ELR (cell line): ENCODE measurements at places on chromosomes 4 and X.
A peak's percentile ranks its signal among the peaks of the same experiment; 100 is the strongest.

DNA sequence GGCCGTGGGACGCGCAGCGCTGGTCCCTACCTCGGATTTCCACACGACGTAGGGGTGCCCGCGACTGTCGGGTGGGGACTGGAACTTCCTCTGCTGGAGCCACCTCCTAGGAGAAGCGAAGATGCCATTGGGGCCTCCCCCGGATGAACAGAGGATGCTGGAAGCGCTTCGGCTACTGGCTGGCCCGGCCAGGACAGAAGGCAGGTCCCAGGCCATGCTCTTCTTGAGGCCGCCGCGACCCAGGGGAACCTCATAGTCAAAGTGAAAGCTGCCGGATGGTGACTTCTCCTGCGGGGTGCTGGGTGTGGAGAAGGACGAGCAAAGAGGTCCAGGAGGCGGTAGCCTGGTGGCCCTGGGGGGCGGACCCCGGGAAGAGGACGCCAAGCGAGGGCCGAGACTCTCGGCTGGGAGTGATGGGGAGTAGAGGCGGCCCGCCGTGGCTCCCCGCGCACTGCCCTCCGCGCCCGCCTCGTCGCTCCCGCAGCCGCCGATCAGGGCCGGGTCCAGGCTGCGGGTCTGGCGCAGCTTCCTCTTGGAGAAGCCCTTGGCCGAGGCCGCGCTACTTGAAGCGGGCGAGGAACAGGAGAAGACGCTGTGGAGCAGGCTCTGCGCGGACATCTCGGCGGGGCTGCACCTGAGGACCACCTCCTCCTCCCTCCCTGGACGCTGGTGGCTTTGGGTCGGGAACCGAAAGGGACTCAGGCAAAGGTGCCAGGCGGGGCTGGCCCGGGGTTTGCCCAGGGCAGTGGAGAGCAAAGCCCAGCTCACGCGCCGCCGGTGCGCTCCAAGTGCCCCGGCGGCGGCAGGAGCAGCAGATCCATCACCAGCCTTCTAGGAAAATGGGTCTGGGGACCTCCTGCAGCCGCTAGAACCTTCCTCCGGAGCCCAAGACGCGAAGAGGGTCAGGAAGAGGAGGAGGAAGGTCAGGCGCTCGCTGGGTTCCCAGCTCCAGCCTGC lies 1.2 kb downstream of the ARHGAP6 start:
- DNase-seq: peak; percentile 39

DNA sequence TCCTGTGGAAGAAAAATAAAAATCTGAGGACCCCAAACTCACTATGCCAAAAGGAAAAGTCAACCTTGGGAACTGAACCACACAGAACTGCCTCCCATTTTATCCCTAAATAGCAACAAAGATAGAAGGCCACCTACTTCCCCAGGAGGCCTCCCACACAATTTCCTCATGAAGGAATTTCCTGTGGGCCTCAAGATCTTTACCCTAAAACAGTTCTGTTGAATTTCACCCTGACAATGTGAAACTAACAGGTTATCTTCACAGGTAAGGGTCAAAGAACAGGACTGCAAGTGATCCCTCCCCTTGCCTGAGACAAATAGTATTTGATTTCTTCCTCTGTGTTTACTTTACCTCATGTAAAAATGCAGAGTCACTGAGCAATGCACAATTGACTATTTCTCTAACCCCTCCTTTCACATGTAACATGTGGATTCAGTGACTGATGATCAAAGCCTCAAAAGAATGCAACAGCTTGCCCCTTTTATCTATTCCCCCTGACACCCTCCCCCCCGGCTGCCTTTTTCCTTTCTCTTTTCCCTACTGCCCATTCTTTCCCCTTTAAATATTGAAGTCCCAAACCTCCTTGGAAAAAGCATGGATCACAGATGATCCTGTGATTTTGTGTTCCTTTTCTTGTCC lies 33.3 kb downstream of the MEPE start:
- DNase-seq: peak; percentile 51

GRCh38 chrX:13933352-13933751 lies 96.3 kb downstream of the GEMIN8 start:
- DNase-seq: no peak

GRCh38 chr4:158949099-158949498 lies 153.8 kb upstream of the RAPGEF2 start:
- peak; percentile 70 for DNase-seq

DNA sequence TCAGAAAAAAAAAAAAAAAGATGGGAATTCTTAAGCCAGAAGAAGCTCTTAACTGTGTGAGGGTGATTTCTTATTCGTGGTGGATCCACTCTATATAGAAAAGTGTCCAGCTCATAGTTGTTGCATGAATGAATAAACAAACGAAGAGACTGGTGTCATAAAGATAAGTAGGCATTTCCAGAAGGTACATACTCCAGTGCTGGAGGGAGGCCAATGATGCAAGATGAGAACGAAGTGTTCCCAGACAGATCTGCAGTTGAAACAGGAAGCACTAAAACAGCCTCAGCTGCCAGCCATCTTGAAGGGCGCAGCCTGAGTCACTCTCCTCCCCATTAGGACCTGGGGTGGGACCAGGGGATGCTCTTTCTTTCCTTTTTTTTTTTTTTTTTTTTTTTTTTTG lies 47.4 kb upstream of the HOPX start:
- peak; percentile 51 for DNase-seq

- DNase-seq: peak; percentile 40
Observed at GRCh38 chr4:28241021-28241420, 1380.4 kb downstream of the STIM2 start.

DNA sequence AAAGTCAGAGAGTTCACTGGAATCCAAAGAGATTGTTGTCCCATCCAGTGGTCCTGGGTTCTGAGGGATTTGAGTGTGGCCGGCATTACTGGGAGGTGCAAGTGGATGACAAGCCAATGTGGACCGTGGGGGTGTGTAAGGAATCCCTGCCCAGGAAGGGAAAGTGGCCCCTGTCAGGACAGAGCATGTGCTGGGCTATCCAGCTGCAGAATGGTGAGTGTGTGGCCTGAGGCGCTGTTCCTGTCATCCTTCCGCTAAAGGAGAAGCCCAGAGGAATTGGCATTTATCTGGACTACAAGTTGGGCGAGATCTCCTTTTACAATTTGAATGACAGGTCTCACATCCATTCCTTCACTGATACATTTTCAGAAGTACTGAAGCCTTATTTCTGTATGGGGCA lies 20.4 kb upstream of the TRIM60 start:
- peak; percentile 4 for DNase-seq

DNA sequence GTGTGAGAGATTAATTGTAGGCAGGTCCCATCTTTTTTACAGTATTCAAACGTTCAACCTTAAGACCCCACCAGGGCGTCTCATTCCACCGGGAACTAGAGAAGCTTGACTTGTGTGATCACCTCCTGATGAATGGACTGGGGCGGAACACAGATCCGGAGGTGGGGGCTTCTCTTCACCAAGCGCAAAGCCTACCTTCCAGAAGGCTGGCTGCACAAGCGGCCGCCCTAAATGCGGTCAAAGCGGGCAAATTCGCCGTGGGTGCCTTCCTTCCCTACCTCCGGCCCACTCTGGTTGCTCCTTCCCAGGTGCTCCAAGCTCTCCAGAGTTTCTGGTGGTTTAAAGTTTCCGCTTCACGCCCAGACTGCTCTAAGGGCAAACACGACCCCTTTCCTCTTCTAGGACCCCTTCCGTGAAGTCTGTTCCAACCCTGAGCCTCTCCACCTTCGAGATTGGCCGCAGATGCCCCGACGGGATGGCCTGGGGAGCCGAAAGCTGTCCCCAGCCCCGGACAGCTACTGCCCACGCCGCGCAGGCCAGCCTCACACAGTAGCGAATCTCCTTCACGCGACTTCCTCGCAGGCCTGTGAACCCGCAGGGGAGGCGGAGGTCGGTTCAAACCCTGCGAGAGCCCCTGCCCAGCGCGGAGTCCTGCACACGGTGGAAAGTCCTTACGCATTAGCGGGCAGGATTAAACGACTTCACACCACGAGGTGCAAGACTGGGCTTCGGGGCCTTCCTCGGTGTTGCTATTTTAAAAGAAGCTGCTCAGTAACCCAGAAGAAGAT lies 1.6 kb upstream of the WWC2 start:
- no peak for DNase-seq

GRCh38 chr4:123476089-123476488 lies 79.5 kb downstream of the SPRY1 start:
- no peak for DNase-seq

DNA sequence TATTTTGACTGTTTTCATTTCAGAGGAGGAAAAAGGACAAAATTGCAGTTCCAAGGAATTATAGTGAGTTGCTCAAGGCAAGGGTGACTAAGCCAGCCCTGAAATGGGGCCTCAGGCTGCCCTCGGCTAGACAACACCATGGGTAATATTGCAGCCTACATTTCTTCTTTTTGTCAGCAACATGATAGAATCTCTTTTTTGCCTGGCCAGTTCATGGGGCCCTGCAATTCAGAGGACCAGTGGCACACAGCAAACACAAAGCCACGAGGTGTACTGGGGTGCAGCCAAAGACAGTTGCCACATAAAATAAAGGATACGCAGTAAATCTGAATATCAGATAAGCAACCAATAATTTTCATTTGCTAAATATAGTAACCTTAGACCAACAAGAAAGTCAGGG lies 41.8 kb downstream of the RBM47 start:
- DNase-seq: peak; percentile 65

- DNase-seq: peak; percentile 18
Observed at GRCh38 chr4:73620115-73620792, at the start of gene RASSF6. TSS of gene RASSF6 (minus strand) at chr4:73620436. CDS start at chr4:73611795, 8,641 bp downstream.

- no peak for DNase-seq
Observed at GRCh38 chrX:132953354-132953753, 5.1 kb downstream of the HS6ST2 start.

DNA sequence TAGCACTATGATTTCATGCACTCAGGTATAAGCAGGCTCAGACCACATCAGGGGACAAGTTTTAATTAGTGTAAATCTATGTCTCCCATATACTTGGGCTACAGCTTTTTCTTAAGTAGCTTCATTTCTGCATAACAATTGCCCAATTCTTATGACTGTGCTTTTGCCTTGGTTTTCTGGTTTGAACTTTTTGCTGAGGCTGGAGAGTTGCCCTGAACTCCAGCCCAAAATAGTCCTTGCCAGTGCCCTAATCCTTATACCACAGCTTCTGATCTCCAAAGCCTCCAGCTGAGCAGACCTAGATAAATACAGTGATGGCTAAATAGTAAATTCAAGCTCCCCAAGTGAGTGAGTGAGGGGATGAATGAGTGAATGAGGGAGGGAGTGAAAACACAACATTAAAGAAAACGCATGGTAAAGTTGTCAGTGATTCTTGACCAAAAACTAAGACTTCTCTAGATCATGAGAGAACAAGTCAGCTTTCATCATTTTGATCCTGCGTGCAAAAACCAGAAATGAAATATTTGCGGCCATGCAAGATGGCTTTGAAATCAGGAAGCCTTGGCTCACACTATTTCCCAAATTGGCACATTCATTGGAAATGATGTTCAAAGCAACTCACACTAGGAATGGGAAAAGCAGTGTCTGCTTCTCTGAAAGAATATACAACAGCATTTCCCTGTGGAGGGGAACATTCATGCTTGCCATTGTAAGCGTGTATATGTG lies 437.1 kb upstream of the CTSO start:
- DNase-seq: no peak

DNA sequence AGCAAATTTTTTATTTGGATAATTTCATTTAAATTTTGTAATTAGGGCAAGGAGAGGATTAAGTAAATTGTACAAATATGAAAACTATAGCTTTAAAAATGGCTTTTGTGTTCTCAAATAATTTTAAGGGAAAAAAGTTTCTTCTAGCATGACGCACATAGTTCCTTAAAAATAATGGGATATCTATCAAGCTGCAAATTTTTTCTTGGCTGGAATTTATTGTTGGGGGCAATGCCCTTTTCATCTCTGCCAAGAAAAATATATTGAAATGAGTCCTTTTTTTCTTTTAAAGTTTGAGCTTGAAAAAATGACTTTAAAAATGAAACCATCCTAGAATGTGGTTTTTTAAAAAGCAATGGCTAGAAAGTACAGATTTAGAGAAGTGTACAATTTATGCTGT lies 154.4 kb upstream of the UGT8 start:
- DNase-seq: no peak

DNA sequence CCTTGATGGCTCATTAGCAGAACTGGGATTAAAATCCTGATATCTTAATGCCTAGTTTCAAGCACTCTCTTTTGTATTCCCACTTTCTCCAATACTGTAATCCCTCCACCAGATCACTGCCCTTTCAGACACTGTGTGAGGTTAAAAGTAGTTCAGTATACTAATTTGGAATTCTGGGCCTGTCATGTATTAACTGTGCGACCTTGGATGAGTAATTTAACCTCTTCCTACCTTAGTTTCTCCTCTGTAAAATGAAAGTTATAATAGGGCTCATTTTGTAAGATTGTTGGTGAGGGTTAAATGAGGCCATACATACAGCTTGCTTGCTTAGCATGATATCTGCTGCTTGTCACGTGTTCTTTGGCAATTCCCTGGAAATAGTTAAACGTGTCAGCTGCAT lies 207.3 kb upstream of the HS3ST1 start:
- DNase-seq: no peak

GRCh38 chrX:3603026-3603661 lies 110.3 kb downstream of the PRKX start:
- DNase-seq: no peak

- DNase-seq: no peak
Observed at GRCh38 chr4:154683956-154684681, 59.7 kb upstream of the LRAT start.

DNA sequence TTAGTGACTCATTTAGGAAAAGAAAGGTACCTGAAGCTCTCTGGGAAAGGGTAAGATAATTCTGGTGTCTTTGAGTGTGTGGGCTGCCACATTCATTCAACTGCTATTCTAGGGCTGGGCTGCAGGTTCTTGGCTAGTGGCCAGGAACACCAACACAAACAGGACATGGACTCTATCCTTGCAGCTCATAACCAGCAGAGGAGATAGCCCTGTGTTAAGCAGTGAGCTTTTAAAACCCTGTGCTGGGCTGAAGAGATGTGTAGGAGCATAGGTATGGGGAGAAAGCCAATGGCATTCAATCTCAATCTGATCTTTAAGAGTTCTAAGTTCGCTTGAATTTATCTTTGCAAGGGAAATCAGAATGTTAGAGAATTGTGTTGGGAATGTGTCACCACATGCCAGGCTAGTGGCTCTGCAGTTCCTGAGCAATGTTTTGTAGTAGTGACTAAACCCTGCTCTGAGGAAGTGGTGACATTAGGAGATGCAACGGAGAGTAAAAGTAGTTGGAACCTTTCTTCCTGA lies 39.2 kb downstream of the SGMS2 start:
- DNase-seq: peak; percentile 65

- DNase-seq: no peak
Observed at GRCh38 chrX:110414273-110414672, 55.6 kb downstream of the RTL9 start.

- peak; percentile 6 for DNase-seq
Observed at GRCh38 chr4:48777739-48778138, 2.3 kb downstream of the FRYL start.

GRCh38 chr4:140092094-140092851 lies 61.7 kb downstream of the MAML3 start:
- peak; percentile 40 for DNase-seq

GRCh38 chrX:51336584-51336983 lies 4.0 kb downstream of the NUDT10 start:
- peak; percentile 3 for DNase-seq

- DNase-seq: peak; percentile 82
Observed at GRCh38 chrX:9995855-9996339, 28.7 kb downstream of the CLDN34 start.

GRCh38 chr4:159012381-159012780 lies 90.5 kb upstream of the RAPGEF2 start:
- DNase-seq: peak; percentile 47

GRCh38 chrX:40012868-40013265 lies 84.9 kb downstream of the BCOR start:
- peak; percentile 54 for DNase-seq

- peak; percentile 83 for DNase-seq
Observed at GRCh38 chrX:45715748-45716147, 515.1 kb upstream of the DIPK2B start.

- DNase-seq: no peak
Observed at GRCh38 chrX:42803320-42803719, 25.4 kb upstream of the PPP1R2C start.

- no peak for DNase-seq
Observed at GRCh38 chr4:110418641-110419040, 57.3 kb upstream of the ENPEP start.
